ENCODE measurements at places on chromosomes 3 and 15.
A peak's percentile ranks its signal among the peaks of the same experiment; 100 is the strongest.

GRCh38 chr3:158430448-158430847 is 140.5 kb upstream of the MLF1 start:
- H3K27me3 ChIP-seq = no peaks in the 10 kb centered on the region
- peaks cover 2% of the 10 kb centered on the region for H3K4me1 ChIP-seq
- DNase-seq = no peak
- H3K27ac ChIP-seq = peak overlapping the region; percentile 23
- H3K36me3 ChIP-seq = no peaks in the 10 kb centered on the region
- no peak overlapping the region for H3K4me3 ChIP-seq

DNA sequence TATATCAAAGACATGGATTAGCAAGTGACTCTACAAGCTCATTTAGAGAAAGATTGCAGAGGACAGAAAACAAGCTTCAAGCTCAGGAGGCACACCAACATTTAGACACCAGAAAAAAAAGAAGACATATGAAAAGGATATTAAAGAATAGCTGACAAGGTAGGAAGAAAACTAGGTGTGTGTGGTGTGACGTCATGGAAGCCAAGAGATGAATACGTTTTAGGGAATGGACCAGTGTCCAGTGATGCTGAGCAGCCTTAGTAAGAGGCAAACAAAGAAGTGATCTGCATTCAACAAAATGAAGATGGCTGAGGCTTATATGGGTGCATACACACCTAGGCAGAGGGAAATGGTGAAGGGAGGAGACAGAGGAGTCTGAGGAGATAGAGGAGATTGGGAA is 377.4 kb downstream of the ROBO1 start:
- H3K36me3 ChIP-seq = no peaks in the 10 kb centered on the region
- no peak overlapping the region for H3K27ac ChIP-seq
- DNase-seq = no peak
- H3K4me3 ChIP-seq = no peak overlapping the region
- H3K4me1 ChIP-seq = no peaks in the 10 kb centered on the region

DNA sequence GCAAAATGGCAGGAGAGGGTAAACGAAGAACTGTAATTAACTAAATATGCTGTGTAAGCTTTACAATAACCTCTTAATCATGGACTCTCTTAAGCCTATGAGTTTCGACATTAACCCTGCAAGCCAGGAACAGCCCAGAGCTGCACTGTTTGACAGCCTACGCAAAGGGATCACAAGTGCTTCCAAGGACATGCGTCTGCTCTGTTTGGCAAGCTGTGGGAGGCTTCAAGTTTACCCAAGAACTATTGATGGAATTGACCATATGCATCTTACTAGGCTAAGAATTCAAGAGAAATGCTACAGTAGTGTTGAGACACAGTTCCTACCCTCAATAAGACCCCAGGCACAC is 66.0 kb downstream of the PDZRN3 start:
- peaks cover 4% of the 10 kb centered on the region for H3K4me1 ChIP-seq
- no peak overlapping the region for H3K4me3 ChIP-seq
- peak; percentile 94 for DNase-seq
- H3K27ac ChIP-seq = no peak overlapping the region

DNA sequence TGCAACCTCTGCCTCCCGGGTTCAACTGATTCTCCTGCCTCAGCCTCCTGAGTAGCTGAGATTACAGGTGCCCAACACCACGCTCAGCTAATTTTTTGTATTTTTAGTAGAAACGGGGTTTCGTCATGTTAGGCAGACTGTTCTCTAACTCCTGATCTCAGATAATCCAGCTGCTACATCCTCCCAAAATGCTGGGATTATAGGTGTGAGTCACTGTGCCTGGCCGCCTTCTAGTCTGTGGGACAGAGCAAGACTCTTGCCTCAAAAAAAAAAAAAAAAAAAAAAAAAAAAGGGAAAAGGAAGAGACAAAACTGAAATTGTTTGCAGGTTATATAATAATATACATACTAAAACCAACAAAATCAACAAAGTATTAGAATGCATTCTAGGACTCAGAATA is 215.2 kb downstream of the PCCB start:
- no peaks in the 10 kb centered on the region for H3K27me3 ChIP-seq
- H3K27ac ChIP-seq = no peak overlapping the region
- no peak overlapping the region for H3K4me3 ChIP-seq
- H3K4me1 ChIP-seq = no peaks in the 10 kb centered on the region
- no peaks in the 10 kb centered on the region for H3K36me3 ChIP-seq

- no peaks in the 10 kb centered on the region for H3K36me3 ChIP-seq
- no peak overlapping the region for H3K27ac ChIP-seq
- DNase-seq = no peak
- H3K27me3 ChIP-seq = no peaks in the 10 kb centered on the region
- no peak overlapping the region for H3K4me3 ChIP-seq
Measured at GRCh38 chr3:193194371-193194770, 46.7 kb upstream of the PLAAT1 start.

DNA sequence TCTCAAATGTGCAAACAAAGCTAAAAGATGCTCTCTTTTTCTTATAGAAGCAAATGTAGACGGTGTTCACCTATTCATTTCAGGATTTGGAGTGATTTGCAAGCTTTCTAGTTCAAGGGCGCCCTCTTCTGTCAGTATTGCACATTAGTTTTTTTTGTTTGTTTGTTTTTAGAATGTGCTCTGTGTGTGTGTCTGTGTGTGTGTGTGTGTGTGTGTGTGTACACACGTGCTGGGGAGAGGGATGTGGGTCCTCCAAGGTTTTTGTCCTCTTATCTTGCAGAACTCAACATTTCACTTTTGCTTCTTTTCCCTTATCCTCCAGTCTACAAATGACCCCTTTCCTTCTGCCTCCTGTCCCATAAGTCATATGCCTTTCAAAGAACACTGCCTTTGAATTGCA is 23.5 kb downstream of the DNAH1 start:
- peak; percentile 87 for DNase-seq
- no peak overlapping the region for H3K27ac ChIP-seq
- H3K36me3 ChIP-seq = peaks cover 3% of the 10 kb centered on the region
- H3K4me1 ChIP-seq = peaks cover 2% of the 10 kb centered on the region
- H3K4me3 ChIP-seq = no peak overlapping the region

GRCh38 chr3:180923561-180923960 is 11.1 kb downstream of the FXR1 start:
- H3K36me3 ChIP-seq = peaks cover 11% of the 10 kb centered on the region
- DNase-seq = no peak
- no peak overlapping the region for H3K4me3 ChIP-seq
- no peaks in the 10 kb centered on the region for H3K27me3 ChIP-seq
- peaks cover 7% of the 10 kb centered on the region for H3K4me1 ChIP-seq
- no peak overlapping the region for H3K27ac ChIP-seq

DNA sequence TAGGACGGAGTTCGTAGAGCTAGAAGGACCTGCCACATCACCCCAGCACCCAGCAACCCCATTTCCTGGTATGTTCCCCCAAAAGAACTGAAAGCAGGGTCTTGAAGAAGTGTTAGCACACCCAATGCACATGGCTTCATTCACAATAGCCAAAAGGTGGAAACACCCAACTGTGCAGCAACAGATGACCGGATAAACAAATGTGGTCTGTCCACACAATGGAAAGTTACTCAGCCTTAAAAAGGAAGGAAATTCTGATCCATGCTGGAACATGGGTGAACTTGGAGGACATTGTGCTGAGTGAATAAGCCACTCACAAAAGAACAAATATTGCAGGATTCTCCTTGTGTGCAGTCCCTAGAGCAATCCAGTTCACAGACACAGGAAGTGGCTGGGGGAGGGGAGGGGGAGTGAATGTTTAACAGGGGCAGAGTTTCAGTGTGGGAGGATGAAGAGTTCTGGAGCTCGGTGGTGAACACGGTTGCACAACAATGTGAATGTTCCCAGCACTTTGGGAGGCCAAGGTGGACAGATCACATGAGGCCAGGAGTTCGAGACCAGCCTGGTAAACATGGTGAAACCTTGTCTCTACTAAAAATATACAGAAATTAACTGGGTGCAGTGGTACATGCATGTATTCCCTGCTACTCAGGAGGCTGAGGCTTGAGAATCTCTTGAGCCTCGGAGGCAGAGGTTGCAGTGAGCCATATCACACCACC is 157.5 kb downstream of the NUP210 start:
- peaks cover 13% of the 10 kb centered on the region for H3K27me3 ChIP-seq
- no peak overlapping the region for H3K4me3 ChIP-seq
- H3K36me3 ChIP-seq = no peaks in the 10 kb centered on the region
- H3K27ac ChIP-seq = no peak overlapping the region

DNA sequence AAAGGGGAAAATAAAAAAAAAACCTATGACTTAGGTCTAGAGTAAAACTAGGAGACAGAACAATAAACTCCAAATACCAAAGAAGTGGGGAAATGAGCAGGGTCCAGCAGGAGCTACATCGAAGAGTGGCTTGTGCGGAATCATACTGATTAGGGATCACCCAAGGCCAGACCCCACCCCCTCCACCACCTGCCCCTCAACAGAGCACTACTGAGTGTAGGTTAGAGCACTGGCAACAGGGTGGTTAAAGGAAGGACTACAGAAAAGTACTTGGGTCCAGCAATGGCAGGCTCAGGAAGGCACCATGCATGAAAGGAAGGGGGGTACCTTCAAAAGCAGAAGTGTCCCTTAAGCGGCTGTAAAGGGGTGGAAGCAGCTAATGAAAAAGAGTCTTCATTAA is 96.2 kb downstream of the UBE3A start:
- no peaks in the 10 kb centered on the region for H3K27me3 ChIP-seq
- peaks cover 9% of the 10 kb centered on the region for H3K36me3 ChIP-seq
- no peak overlapping the region for H3K27ac ChIP-seq
- H3K4me3 ChIP-seq = no peak overlapping the region

- no peaks in the 10 kb centered on the region for H3K27me3 ChIP-seq
- H3K4me3 ChIP-seq = no peak overlapping the region
- no peak for DNase-seq
- no peak overlapping the region for H3K27ac ChIP-seq
Measured at GRCh38 chr3:108281670-108282069, 14.7 kb upstream of the HHLA2 start.

GRCh38 chr3:178671791-178672190 is 135.6 kb downstream of the KCNMB2 start:
- no peaks in the 10 kb centered on the region for H3K27me3 ChIP-seq
- H3K27ac ChIP-seq = no peak overlapping the region
- no peaks in the 10 kb centered on the region for H3K4me1 ChIP-seq
- DNase-seq = peak; percentile 44
- H3K36me3 ChIP-seq = no peaks in the 10 kb centered on the region
- H3K4me3 ChIP-seq = no peak overlapping the region

DNA sequence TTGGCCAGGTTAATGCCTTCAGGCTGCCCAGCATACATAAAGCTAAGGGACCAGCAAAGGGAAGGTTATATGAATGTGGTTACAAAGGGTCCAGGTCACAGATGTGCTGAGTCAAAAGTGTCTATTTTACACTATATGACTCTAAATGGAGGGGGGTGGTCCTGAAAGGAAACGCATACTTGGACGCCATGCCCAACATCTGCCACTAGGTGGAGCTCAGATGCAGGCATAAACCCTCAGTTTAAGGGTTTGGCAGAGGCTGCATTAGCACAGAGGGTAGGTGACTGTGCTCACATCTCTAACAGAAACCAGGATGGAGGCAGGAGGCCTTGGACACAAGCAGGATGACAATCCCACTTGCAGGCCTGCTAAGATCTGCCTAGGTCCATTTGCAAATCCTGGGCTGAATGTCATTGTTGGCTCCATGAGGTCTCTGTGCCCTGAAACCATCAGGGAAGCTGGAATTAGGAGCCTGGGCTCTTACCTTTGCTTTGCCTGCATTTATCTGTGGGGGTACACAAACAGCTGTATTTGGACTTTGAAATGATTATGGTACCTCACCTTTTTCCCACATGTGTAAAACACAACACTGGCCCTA is 55.8 kb downstream of the ZNF621 start:
- peak; percentile 73 for DNase-seq
- peaks cover 6% of the 10 kb centered on the region for H3K4me1 ChIP-seq
- H3K27ac ChIP-seq = no peak overlapping the region
- no peak overlapping the region for H3K4me3 ChIP-seq

DNA sequence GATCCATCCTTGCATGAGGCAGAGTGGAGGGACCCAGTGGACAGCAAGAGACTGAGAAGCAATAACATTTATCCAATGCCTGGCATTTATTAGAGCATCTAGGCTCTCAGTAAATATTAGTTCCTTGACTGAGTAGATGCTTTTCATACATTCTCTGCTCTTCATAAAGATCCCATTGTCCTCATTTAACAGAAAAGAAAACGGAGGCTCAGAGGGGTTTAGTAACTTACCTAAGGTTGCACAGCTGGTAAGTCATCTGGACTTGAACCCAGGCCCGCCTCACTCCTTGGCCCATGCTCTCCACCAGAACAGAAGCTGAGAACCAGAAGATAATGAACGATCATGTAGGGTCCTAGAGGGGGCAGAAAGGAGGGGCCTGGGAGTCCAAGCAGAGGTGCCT is 52.2 kb upstream of the SEC22A start:
- DNase-seq = no peak
- H3K4me1 ChIP-seq = peaks cover 2% of the 10 kb centered on the region
- no peak overlapping the region for H3K27ac ChIP-seq
- peaks cover 93% of the 10 kb centered on the region for H3K36me3 ChIP-seq
- no peak overlapping the region for H3K4me3 ChIP-seq
- H3K27me3 ChIP-seq = no peaks in the 10 kb centered on the region

GRCh38 chr15:79197285-79197684 is 85.2 kb upstream of the ANKRD34C start:
- no peak overlapping the region for H3K27ac ChIP-seq
- DNase-seq = no peak
- H3K27me3 ChIP-seq = peaks cover 58% of the 10 kb centered on the region
- no peak overlapping the region for H3K4me3 ChIP-seq

DNA sequence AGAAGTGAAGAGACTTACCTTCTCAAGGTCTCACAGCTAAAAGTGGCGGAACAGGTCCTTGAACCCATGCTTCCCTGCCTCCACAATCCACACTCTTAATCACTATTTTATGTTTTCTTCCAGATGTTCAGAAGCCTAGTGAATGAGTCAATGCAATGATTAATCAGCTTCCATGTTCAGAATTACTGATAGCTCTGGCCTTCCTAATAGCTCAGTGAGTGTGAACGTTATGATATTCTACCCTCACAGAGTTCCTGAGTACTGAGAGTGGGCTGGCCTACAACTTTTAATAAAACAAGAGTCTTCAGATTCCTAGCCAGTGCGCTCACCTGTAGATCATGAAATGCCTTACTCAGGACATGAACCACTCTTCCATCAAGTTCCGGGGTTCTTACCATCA is 443.0 kb upstream of the ADAMTS9 start:
- H3K27me3 ChIP-seq = no peaks in the 10 kb centered on the region
- peak; percentile 6 for DNase-seq
- H3K36me3 ChIP-seq = no peaks in the 10 kb centered on the region
- no peak overlapping the region for H3K4me3 ChIP-seq
- no peak overlapping the region for H3K27ac ChIP-seq

- no peak overlapping the region for H3K4me3 ChIP-seq
- H3K36me3 ChIP-seq = no peaks in the 10 kb centered on the region
- no peaks in the 10 kb centered on the region for H3K4me1 ChIP-seq
- no peaks in the 10 kb centered on the region for H3K27me3 ChIP-seq
- DNase-seq = no peak
- no peak overlapping the region for H3K27ac ChIP-seq
Measured at GRCh38 chr3:185572183-185572582, 13.9 kb upstream of the SENP2 start.

- no peaks in the 10 kb centered on the region for H3K4me1 ChIP-seq
- H3K36me3 ChIP-seq = no peaks in the 10 kb centered on the region
Measured at GRCh38 chr3:187318819-187319616, 27.5 kb upstream of the MASP1 start.

GRCh38 chr3:43176666-43177065 is 70.8 kb upstream of the POMGNT2 start:
- no peak for DNase-seq
- no peaks in the 10 kb centered on the region for H3K36me3 ChIP-seq
- no peak overlapping the region for H3K4me3 ChIP-seq
- no peaks in the 10 kb centered on the region for H3K27me3 ChIP-seq
